ENCODE measurements at places on chromosomes 4 and X. TPM values are rescaled to one million over a fixed set of nuclear protein-coding genes. Genes with fewer than 3 reads are reported as not detected.

CNKSR2 gene
- not detected for total RNA-seq

GC gene
- not detected for total RNA-seq

PARM1 gene
- 0.22 TPM for total RNA-seq

HSFX4 gene
- not detected for total RNA-seq

FRAS1 gene
- not detected for total RNA-seq

MYOZ2 gene
- not detected for total RNA-seq

HPRT1 gene
- total RNA-seq, result 25.0 TPM

USP26 gene
- not detected for total RNA-seq

SPACA5 gene
- total RNA-seq, result not detected

ZNF280C gene
- 8.4 TPM for total RNA-seq

ERCC6L gene
- total RNA-seq, result 26.1 TPM

SLBP gene
- 135 TPM for total RNA-seq

PLAC8 gene
- total RNA-seq, result 240 TPM

FAM53A gene
- 7.3 TPM for total RNA-seq
